ENCODE measurements at places on chromosomes 1 and 21.

- no peak for DNase-seq
Measured at GRCh38 chr1:76867342-76868130, at the start of gene ST6GALNAC5. Gene ST6GALNAC5 (plus strand): TSS chr1:76867480.

DNA sequence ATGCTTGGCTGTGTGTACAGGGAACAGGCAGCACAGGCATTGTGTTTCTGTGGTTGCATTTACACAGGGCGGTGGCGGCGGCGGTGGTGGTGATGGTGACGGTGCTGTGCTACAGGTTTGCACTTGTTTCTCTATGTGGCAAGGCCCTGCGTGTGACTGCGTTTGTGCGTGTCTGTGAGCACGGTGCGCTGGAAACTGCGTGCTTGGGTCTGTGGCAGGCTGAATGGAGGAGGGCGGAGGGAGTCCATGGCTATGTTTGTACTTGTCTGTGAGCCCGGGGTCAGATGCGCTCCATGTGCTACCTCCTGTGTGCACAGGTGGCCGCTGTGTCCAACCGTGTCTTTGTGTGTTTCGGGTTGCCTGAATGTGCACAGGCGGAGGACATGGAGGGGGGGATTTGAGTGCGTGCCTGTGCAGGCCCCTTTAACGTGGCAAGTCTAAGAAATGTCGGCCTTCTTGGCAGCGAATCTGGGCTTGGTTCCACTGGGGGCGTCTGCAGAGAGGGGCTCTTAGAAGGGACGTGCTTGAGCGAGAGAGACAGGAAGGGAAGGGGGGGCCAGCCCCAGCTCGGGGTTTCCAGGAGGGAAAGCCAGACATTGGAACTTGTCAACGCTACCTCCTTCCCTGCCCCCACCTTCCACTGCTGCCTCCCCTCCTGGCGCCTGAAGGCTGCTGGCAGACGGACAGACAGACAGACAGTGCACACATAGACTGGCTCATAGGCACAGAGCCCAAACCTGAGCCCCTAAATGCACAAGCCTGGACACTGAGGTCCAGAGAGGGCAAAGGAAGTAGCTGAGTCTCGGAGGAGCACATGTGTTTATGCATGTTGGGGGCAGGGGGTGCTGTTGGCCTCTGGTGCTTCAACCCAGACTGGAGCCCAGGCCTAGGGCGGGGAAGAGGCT is 32.7 kb upstream of the WASF2 start:
- DNase-seq: no peak

DNA sequence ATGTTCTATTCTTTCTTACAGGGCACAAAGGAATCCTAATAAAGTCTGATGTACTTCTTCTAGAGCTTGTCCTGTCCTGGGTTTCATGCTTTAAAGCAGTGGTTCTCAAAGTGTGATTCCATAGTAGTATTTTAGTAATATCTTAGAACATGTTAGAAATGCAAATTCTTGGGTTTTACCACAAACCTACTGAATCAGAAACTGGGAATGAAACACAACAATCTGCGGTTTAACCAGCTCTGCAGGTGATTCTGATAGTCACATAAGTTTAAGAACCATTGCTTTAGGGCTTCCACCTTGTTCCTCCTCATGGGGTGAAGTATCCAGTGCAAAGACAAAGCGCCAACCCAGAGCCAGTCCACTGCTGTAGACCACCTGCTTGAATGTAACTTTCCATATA is 41.1 kb downstream of the NGF start:
- DNase-seq: no peak

DNA sequence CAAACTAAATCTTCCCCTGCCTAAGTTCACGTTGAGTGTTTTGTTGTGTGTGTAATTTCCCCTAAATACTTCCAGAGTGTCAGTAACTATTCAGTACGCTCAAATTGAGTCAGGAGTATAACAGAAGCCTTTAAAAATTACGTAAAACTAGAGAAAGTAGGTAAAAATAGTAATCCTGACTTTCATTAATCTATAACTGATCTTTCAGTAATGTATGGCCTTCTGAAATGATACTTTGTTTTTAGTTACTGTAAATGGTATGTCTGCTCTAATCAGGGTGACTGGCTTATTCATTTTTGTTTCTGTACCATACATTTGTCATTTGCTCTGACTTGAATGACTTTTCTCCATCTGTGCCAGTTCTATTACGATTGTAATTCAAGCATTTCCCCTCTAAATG is 29.4 kb downstream of the MIER1 start:
- no peak for DNase-seq

DNA sequence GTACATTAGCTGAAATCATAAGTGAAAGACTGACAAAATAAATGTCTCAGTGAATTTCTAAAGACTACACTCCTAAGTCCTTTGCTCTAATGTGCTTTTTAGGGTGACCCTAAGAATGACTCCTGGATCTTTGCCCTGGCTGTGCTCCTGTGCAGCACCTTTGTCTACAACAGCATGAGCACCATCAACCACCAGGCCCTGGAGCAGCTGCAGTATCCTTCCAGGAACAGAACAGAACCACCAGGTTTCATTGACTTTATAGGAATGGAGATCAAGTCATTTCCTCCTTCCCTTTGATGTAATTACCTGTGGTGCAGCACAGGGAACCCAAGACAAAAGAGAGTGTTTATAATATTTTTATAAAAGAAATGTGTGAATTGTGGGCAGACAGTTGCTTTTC is 14.1 kb downstream of the GBP6 start:
- no peak for DNase-seq

DNA sequence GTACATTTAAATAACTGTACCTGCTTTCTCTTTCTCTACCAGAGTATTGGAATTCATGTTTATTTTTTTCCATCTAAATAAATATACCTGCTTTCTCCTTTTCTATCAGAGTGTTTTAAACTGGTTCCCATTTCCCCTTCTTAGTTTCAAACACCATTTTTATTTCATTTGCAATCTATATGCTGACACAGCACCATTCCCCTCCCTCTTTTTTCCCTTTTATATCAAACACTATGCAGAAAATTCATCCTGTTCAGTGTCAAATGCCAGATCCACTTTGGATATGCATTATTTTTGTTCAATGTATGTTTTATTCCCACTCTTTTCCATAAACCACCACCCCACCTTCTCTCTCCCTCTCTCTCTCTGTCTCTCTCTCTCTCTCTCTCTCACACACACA is 85.8 kb upstream of the ST6GALNAC5 start:
- DNase-seq: no peak

- no peak for DNase-seq
Measured at GRCh38 chr1:177310326-177310725, 139.6 kb downstream of the BRINP2 start.

DNA sequence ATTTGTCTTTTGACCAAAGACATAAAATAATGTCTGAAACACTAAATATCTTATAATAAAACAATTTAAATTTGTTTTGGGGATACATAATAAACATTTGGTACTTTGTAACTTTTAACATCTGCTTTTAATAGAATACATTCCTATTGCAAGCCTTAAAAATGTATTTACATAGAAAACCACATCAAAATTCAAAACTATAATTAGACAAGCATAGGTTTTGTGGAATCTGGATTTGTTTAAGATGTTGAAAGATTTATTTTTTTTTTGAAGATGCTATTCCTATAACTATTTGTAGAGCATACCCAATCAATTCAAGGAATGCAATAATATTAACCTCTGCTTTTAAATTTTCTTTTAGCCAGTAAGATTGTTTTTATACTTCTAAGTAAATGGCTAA is 125.7 kb downstream of the FMN2 start:
- DNase-seq: peak; percentile 33

DNA sequence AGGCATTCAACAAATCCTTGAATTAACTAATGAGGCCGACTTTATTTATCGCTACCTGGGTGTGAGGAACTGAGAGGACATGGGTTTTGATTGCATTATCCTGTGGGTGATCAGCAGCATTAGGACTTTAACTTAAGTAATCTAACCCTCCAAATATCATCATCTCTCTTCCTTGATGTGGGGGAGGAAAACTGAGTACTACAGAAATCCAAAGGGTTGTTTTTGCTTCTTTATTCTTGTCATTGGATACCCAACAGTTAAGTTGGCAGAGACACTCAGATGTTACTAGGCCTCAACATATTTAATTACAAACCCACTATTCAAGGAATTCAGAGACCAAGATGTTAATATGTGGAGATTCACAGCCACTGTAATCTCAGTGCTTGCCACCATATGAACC is 97.4 kb upstream of the ST6GALNAC5 start:
- DNase-seq: no peak

- no peak for DNase-seq
Measured at GRCh38 chr1:112672009-112672408, 2.5 kb upstream of the MOV10 start.

DNA sequence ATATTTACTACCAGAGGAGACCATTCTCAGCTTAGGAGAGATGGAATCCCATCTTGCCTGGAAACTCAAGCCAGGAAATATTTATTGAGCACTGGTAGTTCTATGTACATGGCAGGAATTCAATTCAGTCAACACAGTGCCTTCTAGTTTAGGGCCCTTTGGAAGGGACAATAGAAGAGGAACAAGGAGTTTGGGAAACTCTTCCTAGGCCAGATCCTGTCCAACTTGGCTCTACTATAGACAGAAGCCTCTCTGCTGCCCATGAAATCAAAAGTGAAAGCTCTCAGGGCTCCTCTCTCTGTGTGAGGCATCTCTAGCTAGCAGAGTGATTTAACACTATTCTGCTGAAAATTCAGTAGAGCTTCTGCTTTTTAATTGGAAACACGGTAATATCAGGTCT is 244.6 kb upstream of the MAP1LC3C start:
- DNase-seq: no peak

DNA sequence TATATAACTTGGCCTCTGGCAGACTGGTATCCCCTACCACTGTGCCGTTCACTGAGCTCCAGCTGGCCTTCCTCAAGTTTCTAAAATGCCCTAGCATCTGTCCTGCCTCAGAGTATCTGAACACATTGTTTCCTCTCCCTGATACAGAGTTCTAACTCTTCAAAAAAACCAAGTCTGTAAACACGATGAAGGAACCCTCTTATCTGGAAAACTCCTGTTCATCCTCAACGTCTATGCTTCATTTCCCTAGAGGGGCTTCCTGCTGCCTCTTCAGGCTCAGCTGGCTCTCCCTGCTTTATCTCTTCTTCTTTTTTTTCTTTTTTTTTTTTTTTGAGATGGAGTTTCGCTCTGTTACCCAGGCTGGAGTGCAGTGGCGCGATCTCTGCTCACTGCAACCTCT is 5.6 kb downstream of the BSDC1 start:
- no peak for DNase-seq

- peak; percentile 30 for DNase-seq
Measured at GRCh38 chr1:113860891-113861290, 10.6 kb downstream of the PTPN22 start.
